ENCODE measurements at places on chromosomes 6 and 20. TPM values are rescaled to one million over a fixed set of nuclear protein-coding genes. Genes with fewer than 3 reads are reported as not detected.

The EBF4 gene
- total RNA-seq = not detected

GRCh38 chr20:61461461-61461860 is 209.4 kb downstream of the CDH4 start:
- no peak overlapping the region for H3K27ac ChIP-seq
- H3K27me3 ChIP-seq = no peaks in the 10 kb centered on the region
- H3K36me3 ChIP-seq = no peaks in the 10 kb centered on the region
- H3K4me3 ChIP-seq = no peak overlapping the region
- no peak for DNase-seq

GRCh38 chr6:45830441-45831139 is 185.1 kb downstream of the CLIC5 start:
- H3K27ac ChIP-seq = peak overlapping the region; percentile 69
- peaks cover 40% of the 10 kb centered on the region for H3K4me1 ChIP-seq
- H3K27me3 ChIP-seq = no peaks in the 10 kb centered on the region
- H3K4me3 ChIP-seq = peak overlapping the region; percentile 48

DNA sequence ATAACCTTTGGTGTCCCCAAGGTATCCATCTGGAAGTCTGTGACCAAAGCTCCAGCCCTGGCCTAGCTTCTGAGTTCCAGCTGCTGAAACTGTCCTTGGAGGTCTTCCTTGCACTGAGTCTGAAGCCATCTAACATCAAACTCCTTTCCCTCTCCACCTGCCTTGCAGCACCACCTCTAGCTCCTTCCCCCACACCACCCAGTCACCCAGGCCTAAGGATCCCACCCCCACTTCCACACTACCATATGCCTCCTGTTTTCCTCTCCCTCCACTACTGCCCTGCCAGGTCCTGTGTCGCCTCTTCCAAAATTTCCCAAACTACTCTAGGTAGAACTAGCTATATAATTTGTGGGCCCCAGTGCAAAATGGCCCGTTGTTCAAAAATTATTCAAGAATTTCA is 10.8 kb upstream of the MATN4 start:
- peaks cover 50% of the 10 kb centered on the region for H3K4me1 ChIP-seq
- no peak for DNase-seq
- peak overlapping the region; percentile 91 for H3K27ac ChIP-seq
- no peaks in the 10 kb centered on the region for H3K36me3 ChIP-seq
- peaks cover 16% of the 10 kb centered on the region for H3K27me3 ChIP-seq

Measured in activated CD8-positive, alpha-beta T cell treated with anti-CD3 and anti-CD28 coated beads, Interleukin-2, amount 10 ng/mL, durations not matched to agents 7 days and 5 days (primary cell).